ENCODE measurements at places on chromosomes 16 and 17. TPM values are rescaled to one million over a fixed set of nuclear protein-coding genes. Genes with fewer than 3 reads are reported as not detected.

The VPS25 gene
- 41.0 TPM for total RNA-seq

The BANP gene
- 36.1 TPM for total RNA-seq

The E2F4 gene
- total RNA-seq = 81.6 TPM

The YBX2 gene
- total RNA-seq = not detected

The RECQL5 gene
- 7.1 TPM for total RNA-seq

The MPV17L gene
- total RNA-seq = under 0.01 TPM
